ENCODE measurements at places on chromosomes 5 and 9.

GRCh38 chr5:119966028-119966427 is 336.7 kb downstream of the FAM170A start:
- DNase-seq: peak; percentile 12

DNA sequence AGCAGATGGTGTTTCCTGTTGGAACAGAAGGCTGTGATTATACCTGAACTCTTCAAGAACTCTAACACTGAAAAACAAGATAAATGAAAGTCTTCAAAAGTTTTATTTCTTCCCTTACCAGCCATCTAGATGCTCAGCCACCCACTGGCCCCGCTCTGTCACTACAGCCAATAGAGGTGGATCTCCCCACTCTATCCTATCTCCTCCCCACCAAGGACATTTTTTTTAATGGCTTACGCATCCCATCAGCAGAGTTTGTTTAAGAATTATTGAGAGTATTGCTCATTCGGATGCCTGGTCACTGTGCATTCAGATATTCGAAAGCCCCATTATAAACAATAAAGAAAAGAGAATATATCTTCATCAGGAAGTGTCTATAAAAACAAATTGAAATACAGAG is 159.4 kb downstream of the RASEF start:
- DNase-seq: no peak

DNA sequence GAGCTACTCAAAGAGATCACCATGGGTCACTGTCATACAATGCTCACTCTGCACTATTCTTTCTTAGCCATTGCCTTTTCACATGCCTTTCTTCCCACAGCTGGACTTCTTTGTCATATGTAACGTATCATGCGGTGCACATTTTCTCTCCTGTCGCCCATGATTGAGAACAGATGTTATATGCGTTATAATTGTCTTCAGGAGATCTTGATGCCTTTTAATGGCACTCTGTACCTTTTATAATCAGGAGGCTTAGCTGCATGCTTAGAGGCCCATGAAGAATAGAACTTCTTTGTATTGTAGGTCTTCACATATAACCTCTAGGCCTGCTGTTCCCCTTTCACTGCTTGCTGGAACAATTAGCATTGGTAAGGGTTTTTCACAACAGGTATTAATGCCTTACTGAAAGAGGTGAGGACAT is 436.1 kb downstream of the CDH10 start:
- DNase-seq: no peak

DNA sequence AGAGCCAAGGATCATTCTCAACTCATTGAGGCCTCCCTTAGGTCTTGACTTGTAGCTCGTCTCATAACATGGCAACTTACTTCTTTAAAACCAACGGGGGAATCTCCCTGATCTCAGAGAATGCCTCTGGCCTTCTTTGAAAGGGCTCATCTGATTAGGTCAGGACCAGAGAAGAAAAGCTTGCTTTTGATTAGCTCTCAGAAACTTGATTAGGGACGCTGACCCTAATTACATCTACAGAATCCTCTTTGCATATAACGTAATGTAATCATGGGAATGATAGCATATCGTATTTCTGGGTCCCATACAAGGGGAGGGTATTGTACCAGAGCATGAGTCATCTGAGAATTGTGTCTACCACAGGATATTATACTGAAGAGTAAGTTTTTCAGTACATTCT is 125.1 kb upstream of the SH3GL2 start:
- peak; percentile 10 for DNase-seq

DNA sequence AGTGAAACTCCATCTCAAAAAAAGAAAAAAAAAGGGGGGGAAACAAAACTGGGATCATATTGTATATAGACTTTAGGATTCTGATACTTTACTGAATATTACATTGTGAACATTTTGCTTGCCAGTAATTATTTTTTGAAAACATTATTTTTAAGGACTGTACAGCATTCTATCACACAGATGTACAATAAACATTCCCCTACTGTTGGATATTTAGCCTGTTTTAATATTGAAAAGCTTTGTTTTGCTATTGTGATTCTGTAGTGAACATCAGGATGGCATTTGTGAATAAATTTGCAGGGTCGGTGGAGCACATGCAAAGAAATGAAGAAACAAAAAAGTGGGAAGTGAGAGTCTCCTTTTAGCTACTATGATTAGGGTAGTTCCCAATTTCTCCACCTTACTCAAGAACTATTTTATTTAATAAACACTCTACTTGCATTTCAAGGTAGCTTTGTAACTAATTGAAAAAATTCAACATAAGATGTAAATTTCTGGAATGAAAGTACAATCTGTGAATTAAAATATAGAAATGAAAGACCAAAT is 18.7 kb downstream of the RASGRF2 start:
- DNase-seq: no peak

- DNase-seq: no peak
These were observed 505.5 kb upstream of the WWC1 start for GRCh38 chr5:167785901-167786300.

DNA sequence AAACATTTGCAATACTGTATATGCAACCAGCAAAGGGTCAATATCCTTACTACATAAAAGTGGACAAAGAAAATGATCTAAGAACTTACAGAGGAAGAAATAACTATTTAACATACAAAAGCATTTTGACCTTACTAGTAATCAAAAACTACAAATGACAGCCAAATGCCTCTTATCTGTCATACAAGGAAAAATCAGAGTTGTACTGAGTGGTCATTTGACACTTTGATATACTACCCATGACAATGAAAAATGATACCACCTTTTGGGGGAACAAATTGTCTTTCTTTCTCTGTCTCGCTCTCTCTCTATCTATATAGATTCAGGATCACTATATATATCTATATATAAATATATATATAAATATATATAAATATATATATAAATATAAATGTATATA is 50.4 kb upstream of the ZSWIM6 start:
- no peak for DNase-seq

GRCh38 chr9:30996761-30997160 is 1387.7 kb upstream of the ACO1 start:
- no peak for DNase-seq

DNA sequence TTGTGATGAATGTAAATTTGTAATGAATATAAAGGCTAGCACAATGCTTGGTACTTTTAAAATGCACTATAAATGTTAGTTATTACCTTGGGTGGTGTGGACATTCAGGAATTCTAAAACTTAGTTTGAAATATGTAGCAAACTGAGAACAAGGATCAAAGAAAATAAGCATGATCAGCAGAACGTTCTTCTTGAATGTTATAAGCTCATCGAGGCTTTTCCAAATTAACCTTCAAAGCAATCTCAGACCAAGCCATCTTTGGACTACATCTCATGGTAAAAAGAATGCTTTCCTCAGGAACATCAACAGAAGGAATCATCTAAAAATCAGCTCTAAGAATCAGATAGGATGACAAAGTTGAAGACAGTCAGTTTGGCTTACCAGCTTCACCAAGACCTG is 146.3 kb downstream of the SLIT3 start:
- no peak for DNase-seq

- DNase-seq: no peak
These were observed 50.2 kb upstream of the ZNF366 start for GRCh38 chr5:72557167-72558045.

- no peak for DNase-seq
These were observed 196.6 kb downstream of the TTLL11 start for GRCh38 chr9:121896545-121896943.

DNA sequence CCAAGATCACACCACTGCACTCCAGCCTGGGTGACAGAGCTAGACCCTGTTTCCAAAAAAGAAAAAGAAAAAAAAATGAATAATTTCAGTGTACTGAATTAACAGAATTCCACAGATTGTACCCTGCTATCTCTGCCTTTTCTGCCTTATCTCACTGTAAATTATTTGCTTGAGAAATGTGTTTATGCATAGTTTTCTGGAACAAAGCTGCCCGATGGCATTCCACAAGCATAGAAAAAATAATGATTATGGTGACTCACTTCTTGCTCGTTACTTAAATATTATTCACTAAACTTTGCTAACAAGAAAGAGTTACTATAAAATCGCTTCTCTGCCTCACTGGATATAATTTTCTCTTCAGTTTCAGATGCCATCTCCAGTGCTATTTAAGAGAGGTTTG is 88.7 kb upstream of the FAM169A start:
- peak; percentile 74 for DNase-seq

- peak; percentile 99 for DNase-seq
These were observed 59.4 kb upstream of the GNA14 start for GRCh38 chr9:77707383-77708063.

DNA sequence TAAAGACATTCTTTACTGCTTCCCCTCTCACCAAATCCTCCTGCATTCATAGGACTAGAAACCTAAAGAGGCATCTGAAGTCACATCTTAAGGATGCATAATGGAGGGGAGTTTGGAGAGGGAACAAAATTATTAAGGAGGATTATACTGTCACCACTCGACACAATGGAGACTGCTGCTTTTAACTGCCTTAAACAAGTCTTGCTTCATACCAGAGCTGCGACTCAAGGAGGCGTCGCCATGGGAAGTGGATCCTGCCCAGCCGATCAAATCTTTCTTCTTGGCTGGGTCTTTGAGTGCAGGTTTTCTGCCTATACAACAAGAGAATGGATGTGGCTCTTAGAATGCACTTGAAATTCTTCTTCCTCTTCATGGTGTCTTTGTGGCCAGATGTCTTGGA is 66.7 kb upstream of the FOXE1 start:
- DNase-seq: peak; percentile 30

- DNase-seq: peak; percentile 46
These were observed 78.0 kb downstream of the ISOC1 start for GRCh38 chr5:129172580-129172979.

DNA sequence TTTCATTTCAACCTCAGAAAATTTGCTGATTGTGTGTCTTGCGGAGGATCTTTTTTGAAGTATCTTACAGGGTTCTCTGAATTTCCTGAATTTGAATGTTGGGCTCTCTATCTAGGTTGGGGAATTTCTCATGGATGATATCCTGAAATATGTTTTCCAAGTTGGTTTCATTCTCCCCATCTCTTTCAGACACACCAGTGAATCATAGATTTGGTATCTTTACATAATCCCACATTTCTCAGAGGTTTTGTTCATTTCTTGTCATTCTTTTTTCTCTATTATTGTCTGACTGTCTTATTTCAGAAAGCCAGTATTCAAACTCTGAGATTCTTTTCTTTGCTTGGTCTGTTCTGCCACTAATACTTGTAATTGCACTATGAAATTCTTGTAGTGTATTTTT is 456.9 kb downstream of the PRELID2 start:
- DNase-seq: no peak

- no peak for DNase-seq
These were observed 62.1 kb upstream of the TMC1 start for GRCh38 chr9:72459308-72459707.

- no peak for DNase-seq
These were observed 8.5 kb upstream of the ACSL6 start for GRCh38 chr5:132019857-132020555.

- DNase-seq: no peak
These were observed 47.8 kb downstream of the PAM start for GRCh38 chr5:102802708-102803458.

DNA sequence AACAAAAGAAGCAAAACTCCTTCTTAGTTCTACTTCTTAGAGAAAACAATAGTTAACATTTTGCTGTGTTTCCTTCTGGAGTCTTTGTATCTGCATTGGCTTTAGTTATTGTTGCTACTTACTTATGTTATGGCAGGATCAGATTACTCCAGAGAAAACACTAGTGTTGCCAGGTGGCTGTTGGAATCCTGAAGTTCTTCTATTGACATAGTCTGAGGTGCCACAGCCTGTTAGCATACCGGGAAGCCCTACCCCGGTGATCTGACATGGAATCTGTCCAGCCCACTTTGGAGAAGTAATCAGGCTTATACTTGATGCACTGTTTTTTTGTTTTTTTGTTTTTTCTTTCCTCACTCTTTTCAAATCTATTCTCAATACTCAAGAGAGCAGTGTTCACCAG is 68.5 kb upstream of the CEP78 start:
- no peak for DNase-seq

DNA sequence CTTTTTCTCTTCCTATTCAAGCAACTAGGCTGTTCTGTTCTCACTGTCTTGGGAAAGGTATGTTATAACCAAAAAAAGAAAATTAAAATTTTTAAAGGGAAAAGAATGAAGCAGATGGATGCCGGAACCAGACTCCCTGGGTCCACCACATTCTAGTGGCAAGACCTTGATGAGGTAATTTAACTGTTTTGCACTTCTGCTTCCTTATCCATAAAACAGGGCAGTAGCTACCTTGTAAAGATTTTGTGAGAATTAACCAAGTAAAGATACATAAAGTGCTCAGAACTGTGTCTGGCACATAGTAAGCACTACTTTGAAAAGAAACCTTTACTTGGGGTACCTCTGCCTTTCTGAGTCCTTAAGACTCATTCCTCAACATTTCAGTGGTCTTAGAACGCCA is 17.0 kb downstream of the EPB41L4B start:
- DNase-seq: no peak

- DNase-seq: no peak
These were observed 147.2 kb downstream of the ISOC1 start for GRCh38 chr5:129241755-129242154.

- DNase-seq: no peak
These were observed 103.5 kb upstream of the C5orf63 start for GRCh38 chr5:127176769-127177168.

- DNase-seq: peak; percentile 93
These were observed 53.3 kb downstream of the PCA3 start for GRCh38 chr9:76817489-76817888.

DNA sequence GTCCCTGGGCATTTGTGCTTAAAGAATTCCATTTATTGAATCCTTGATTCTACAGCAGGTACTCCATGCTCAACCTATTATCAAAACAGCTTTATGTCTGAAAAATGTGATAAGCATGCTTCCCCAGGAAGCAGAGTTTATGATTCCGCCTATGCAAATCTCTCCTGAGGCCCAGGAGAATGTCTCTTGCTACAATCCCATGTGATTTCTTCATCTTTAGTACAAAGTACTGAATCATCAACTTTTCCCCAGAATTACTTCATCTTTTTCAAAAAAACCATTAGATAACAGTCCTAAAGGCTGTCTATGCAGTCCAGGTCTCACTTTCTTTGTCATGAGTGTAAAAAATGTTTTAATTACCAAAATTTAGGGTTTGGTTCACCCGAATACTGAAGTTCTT is 130.2 kb upstream of the ADAMTSL1 start:
- peak; percentile 61 for DNase-seq

GRCh38 chr9:33881635-33882034 is 64.7 kb downstream of the UBE2R2 start:
- DNase-seq: peak; percentile 20
